ENCODE measurements at places on chromosomes 3 and 15.

GRCh38 chr3:155241579-155241978 lies 51.9 kb downstream of the STRIT1 start:
- no peak for DNase-seq

GRCh38 chr15:96087180-96087884 lies 243.2 kb upstream of the NR2F2 start:
- DNase-seq = no peak

GRCh38 chr3:72163809-72164634 lies 379.1 kb upstream of the PROK2 start:
- no peak for DNase-seq

GRCh38 chr3:71086777-71087142 lies 496.8 kb downstream of the FOXP1 start:
- DNase-seq = no peak

GRCh38 chr3:61594144-61594963 lies 33.0 kb downstream of the PTPRG start:
- no peak for DNase-seq

DNA sequence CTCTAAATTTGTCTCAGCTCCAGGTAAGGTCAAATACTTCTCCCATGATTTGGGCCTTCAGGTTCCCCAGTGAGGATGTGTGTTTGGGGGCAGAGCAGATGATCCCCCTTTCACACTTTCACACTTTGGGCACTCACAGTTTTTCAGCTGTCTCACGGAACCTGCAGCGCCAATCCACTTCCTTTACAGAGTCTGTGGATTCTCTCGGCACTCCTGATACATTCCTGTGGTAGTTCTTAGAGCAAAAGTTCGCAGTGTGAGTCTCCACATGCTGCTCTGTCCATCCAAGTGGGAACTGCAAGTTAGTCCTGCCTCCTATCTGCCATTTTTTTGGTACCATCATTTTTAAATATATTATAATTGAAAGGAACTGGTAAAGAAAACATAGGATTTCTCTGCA lies 20.2 kb upstream of the CPOX start:
- no peak for DNase-seq

- no peak for DNase-seq
Observed at GRCh38 chr3:7075901-7076300, 215.0 kb downstream of the GRM7 start.

GRCh38 chr3:170741756-170742529 lies 128.1 kb downstream of the RPL22L1 start:
- DNase-seq = no peak

GRCh38 chr3:34212656-34213055 lies 414.2 kb downstream of the PDCD6IP start:
- DNase-seq = no peak

DNA sequence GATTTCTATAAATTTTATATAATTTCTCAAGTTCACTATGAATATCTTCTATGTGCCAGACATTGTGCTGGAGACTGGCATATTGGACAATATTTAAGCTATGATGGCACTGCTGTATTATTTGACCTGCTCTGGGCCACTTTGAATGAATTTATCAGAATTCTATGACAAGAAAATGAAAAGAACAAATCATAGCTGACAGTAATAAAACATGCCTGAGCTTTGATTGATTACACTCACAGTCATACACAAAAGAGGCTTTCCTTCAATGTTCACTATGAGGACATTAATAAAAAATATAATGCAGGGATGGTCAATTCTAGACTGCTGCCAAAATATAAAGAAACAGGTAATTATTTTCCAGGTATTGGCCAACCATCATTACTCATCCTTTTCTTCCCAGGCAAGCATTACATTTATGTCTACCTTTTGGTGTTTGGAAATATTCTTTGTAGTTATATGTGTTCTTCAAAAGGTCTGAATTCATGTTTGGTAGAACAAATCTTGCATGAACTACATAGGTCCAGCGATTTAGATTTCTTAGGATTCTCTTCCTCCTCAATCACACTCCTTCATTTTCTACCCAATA lies 81.0 kb upstream of the ALCAM start:
- DNase-seq = no peak

DNA sequence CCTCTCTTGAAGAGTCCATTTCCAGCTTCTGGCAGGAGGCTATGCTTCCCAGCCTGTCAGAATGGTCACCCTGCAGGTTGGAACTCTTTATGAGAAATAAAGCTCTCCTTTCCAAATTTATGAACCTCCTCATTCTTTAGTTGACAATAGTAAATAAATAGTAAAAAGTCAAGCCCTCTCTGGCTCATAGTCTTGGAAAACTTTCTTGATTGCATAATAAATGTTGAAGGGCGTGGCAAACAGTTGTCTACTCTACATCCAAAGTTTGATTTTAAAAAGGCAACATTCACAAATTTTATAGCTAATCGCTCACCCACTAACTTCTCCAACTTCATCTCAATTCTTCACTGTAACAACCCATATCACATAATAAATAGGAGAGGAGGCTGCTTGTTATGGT lies 58.8 kb downstream of the MCF2L2 start:
- DNase-seq = no peak

- DNase-seq = no peak
Observed at GRCh38 chr3:43879166-43879565, 188.4 kb downstream of the ABHD5 start.

- no peak for DNase-seq
Observed at GRCh38 chr15:33934921-33935320, 33.4 kb upstream of the CHRM5 start.

GRCh38 chr3:179476215-179476614 lies 24.9 kb upstream of the GNB4 start:
- no peak for DNase-seq

DNA sequence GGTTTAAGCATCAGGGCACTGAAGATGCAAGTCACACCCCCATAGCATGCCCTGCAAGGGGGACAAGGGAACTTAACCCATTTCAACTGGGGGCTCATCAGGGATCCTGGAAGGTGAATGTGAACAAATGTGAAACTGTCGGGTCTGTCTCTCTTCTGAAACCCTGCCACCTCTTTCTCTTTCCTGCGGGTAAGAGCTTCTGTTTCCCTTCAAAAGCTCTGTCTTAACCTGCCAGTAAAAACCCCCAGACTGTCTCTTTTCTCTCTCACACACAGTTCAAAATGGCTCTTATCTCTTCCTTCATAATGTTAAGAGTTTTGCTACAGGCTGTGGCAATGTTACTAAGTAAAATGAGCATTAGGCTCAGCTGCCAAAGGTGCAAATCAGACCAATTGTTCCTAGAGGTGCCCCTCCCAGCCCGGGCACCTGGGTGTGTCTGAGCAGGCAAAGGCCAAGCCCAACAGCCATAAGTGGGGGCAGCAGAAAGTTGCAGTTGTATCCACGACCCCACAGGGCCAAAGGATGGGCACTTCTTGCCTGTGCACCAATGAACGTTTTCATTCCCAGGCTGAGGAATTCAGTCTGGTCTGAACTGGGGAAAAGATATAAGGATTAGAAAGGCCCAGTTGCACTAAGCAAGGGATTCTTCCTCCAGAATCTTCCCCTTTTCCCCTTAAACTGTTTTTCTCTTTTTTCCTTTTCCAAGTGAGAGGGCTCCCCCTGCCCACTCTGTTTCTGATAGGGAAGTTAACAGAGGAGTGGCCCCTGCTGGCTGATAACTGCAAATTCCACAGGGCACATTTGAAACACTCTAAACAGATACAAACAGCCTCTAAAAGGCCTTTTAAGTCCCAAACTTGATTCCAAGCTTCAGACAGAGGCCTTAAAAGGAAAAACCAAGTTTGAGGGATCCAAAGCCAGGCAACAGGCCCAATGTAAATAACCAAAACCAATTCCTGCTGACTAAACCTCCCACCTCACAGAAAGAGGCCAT lies 113.8 kb upstream of the EPHA6 start:
- no peak for DNase-seq

DNA sequence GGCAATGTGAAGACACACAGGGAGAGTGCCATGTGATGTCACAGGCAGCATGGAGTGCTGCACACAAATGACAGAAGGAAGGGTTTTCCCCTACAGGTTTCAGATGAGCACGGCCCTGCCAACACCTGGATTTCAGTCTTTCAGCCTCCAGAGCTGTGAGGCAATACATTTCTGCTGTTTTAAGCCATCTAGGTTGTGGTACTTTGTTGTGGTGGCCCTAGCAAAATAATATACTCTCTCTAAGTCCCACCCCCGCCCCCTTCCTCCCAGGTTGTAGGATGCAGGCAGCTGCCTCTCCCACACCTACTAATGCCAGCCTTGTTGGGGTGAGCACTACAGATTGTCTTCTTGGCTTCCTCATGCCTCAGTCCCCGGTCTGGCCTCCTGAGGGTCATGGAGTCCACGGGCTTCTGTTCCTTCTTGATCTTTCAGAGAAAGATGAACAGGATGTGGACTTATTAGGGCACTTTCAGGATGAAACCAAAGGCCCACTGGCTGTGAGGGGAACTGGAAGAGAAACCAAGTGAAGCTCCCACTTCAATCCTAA lies 180.0 kb downstream of the CD47 start:
- no peak for DNase-seq

DNA sequence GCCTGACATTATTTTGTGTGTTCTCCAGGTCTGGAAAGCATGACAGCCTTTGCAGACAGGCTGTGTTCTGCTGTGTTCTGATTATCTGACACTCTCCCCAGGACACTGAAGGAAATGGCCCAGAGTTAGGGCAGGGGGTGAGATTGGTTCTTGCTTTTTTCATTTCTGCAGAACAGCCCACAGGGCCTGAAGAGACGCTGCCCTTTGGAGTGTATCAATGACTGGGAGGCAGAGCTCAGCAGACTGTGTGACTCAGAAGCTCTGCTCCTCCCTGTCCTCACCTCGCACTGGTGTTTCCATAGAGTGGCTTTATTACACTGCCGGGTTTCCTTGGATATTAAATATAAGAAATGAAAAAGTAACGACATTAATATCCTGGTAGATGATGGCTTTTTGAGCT lies 523.6 kb downstream of the NTRK3 start:
- DNase-seq = no peak

Data from activated gamma-delta T cell (primary cell).